ENCODE measurements at places on chromosomes 1 and 21.

DNA sequence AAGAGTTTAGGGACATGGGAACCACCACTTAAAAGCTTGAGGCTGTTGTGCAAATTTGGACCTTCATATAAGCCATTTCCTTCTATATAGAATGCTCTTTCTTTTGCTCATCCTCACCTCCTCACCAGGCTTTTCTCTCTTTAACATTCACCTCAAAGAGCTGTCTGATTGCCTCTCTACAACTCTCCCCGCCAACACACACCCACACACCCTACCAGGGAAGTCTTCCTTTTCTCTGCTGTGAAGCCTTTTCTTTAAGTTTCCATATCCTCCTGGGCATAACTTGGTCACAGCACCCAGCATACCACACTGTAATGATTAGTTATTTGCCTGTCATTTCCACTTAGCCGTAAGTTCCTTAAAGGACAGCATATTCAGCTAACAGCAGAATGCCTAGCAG, 40.6 kb downstream of the WLS start:
- no peak for DNase-seq

DNA sequence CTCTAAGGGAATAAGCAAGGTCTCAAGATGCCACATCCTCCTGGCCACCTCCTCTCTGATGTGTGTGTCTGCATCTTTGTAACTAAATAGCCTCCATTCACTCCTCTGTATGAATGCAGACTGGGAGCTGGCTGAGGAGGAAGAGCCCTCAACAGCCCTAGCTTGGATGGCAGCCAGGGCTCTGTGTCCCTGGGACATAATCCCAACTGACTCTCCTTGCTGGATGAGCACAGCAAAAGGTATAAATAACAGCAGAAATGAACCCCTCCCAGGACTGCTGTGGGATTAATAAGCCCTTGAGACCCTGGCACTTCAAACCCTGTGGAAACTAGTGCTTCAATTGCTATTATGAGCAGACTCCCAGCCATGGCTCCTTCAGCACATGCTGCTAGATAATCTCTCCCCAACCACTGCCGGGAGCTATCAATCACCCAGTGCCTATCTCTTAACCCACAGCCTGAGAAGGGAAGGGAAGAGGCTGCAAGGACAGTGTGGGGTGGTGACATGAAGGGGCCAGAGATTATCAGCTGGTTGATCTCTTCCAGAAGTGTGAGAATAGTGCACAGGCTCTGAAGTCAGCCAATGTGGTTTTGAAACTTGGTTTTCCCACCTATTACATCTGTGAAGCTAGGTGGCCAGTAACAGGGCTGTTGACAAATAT, 152.2 kb downstream of the TNR start:
- no peak for DNase-seq

- DNase-seq, result no peak
These were observed 98.0 kb upstream of the TMPRSS2 start for GRCh38 chr21:41605934-41606285.

- DNase-seq, result no peak
These were observed 23.1 kb upstream of the ABL2 start for GRCh38 chr1:179252606-179253005.

GRCh38 chr1:9269078-9269501, 23.6 kb upstream of the SPSB1 start:
- no peak for DNase-seq

GRCh38 chr1:18341291-18342069, 139.2 kb upstream of the KLHDC7A start:
- no peak for DNase-seq

GRCh38 chr1:25854554-25854953, 4.7 kb downstream of the AUNIP start:
- no peak for DNase-seq

GRCh38 chr1:79839882-79840281, 833.4 kb upstream of the ADGRL4 start:
- no peak for DNase-seq

- no peak for DNase-seq
These were observed 216.0 kb downstream of the DYRK1A start for GRCh38 chr21:37582590-37582989.

DNA sequence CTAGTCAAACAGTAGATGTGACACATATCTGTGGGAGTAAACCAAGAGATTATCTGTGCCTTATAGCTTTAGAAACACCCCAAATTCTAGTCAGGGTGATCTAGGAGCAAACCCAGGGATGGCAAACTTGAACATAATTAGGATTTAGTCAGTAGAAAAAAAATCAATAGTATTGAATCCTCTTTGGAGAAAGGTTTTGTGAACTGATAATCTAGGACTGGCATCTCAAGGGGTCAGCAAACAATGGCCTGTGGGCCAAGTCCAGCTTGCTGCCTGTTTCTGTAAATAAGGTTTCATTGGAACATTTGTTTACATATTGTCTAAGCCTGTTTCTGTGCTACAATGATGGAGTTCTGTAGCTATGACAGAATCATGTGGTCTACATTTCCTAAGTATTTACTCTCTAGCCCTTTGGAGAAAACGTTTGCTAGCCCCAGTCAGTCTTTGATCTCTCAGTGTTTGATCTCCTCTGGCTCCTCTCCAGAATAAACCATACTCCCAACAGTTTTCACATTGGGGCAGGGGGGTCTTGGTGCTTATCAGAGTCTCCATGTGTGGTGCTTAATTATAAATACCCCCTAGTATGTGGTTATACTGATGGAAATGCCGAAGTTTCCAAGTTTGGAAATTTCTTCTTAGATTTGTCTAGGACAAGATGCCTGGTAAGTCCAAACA, 385.8 kb downstream of the NTNG1 start:
- no peak for DNase-seq

DNA sequence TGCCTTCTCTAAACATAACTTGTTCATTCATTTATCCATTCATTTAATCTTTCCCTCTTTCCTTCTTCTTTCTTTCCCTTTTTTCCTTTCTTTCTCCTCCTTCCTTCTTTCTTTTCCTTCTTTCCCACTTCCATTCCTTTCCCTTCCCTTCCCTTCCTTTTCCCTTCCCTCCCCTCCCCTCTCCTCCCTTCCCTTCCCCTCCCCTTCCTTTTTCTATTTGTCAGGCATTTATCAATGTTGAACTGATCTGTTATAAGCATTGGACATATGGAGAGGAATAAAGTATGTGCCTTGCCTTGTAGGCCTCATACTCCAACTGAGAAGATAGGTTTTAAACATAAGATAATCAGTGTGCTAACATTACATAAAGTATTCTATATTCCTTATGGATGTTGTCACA, 23.7 kb upstream of the ATP6V1G3 start:
- DNase-seq, result no peak

- no peak for DNase-seq
These were observed 19.2 kb upstream of the GUCA2B start for GRCh38 chr1:42133809-42134526.

Data from stimulated activated CD8-positive, alpha-beta memory T cell treated with anti-CD3 and anti-CD28 coated beads, Interleukin-15, amount 100 ng/mL, for 24 hours (primary cell).